Stimulated activated CD4-positive, alpha-beta T cell treated with anti-CD3 and anti-CD28 coated beads, TNF-alpha, amount 100 ng/mL, for 4 hours (primary cell): ENCODE measurements at places on chromosomes 6 and 20.

- DNase-seq = no peak
Observed at GRCh38 chr6:29750709-29751108, 27.5 kb downstream of the HLA-F start.

DNA sequence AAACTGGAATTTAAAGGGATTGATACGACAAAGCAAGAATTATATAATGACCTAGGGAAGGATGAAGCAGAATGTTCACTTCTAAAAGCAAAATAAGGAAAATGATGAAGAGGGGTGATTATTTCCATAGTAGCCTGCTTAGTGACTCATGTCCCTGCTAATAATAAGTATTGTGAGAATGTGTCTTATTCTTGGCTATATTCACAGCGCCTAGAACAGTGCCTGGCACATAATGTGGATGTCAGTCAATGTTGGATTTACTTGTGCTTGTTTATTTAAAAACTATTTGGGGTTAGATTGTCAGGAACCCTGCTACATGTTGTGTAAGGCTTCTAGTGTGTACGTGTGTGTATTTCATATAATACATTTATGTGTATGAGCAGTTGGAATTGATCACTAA is 85.1 kb downstream of the ZFAND3 start:
- DNase-seq = no peak

DNA sequence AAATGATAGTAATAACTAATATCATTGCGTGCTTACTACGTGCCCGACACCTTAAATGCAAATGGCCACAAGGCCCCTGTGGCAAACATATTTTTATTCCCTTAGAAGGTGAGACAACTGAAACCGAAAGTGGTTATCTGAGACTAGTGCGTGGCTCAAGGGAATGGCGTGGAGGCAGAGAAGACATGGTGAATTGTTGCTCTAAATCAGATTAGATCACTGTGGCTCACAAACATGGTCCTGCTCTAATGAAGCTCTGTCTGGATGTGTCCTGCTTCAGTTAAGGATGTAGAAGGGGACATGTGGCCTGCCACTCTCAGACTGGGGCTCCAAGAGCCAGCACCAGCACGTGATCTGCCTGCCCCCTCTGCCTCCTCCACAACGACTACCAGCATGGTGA is 124.2 kb upstream of the GMDS start:
- no peak for DNase-seq

DNA sequence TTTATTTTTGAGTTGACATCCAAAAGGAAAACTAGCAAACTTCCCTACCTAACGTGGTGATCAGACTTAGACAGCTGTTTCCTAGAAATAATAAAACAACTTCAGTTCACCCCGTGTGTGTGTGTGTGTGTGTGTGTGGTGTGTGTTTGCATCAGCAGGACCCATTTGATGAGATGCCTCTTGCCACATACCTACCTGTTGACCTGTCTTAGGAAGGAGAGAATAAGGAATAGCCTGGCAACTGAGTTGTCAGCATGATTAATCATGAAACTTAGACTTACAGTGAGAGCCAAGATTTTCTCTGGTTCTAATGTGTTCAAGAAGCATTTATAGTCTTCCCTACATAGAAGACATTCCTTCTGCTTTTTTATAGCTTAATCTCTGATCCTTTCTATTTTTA is 16.1 kb upstream of the PBOV1 start:
- no peak for DNase-seq

DNA sequence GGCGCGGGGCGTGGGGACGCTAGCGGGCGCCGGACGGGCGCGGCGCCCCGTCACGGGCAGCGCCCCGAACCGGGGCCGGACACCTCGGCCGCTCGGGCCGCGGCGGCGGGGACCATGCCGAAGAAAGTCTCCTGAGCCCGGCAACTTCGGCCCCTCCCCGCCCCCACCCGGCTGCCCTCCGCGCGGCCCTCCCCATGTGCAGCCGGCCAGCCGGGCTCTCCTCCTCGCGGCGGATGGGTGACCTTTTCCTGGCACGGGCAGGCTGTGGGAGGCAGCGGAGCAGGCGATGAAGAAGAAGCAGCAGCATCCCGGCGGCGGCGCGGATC is 278 bp downstream of the UST start:
- no peak for DNase-seq

GRCh38 chr6:4853782-4854511 is 77.7 kb downstream of the CDYL start:
- no peak for DNase-seq
